ENCODE measurements at places on chromosomes 12 and 14.

- DNase-seq = no peak
Observed at GRCh38 chr14:77559381-77559780, 57.1 kb downstream of the SPTLC2 start.

DNA sequence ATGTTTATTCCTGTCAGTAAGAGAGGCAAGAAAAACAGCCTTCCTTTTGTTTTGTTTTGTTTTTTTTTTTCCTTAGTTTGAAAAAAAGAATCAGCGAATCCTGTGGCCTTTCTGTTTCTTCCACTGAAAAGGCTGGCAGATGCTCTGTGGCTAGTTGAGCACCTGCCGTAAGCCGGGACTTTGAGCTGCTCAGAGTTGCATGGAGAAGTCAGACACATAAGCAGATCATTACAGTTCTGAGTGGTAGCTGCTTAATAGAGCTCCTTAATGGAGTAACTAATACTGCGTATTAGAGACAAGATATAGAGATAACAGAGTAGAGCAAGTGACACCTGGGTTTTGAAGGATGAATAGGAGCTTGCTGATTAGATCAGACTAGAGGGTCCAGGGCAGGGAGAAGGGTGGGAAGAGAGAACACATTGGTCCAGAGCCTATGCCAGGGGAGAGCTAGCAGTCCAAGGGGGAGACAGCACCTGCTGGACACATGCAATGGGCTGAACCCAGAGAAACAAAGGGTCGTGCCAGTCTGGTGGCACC is 129.4 kb downstream of the TSPAN9 start:
- DNase-seq = no peak

DNA sequence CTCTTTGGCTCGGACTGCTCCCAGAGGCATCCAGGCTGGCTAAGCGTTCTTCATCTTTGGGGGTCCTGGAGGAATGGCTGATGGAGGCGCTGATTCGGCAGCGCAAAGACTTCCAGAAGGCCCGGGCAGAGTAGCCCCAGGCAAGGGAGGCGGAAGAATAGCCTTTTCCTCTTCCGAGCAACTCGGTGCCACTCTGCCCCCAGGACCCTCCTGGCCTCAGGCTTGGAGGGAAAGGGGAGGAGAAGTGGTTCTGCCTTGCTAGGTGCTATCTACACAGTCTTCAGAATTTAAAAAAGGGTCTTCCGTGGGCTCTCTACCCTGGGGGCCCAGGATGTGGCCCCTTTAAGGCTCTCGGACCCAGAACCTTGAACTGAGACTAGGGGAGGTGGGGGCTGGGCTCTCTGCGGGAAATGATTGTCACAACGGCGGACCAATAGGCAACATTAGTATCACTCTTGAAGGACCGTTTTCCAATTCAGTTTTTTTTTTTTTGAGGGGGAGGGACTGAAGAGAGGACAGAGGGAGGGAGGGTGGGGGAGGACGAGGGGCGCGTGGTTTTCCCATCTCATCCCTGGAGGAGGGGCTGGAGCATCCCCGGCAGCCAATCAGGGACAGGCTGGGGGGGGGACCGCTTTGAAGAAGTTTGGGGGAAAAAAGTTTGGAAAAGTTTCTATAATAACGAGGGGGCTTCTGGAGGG is at the start of gene NFATC4:
TSS of gene NFATC4 (plus strand) at position 671 of the 698 bp plus-strand sequence. CDS start 157 bp downstream, outside the sequence.
- DNase-seq = no peak

GRCh38 chr12:30913323-30913722 is 13.2 kb upstream of the TSPAN11 start:
- DNase-seq = no peak

GRCh38 chr12:23726646-23727045 is 222.8 kb downstream of the SOX5 start:
- DNase-seq = no peak

GRCh38 chr14:102192840-102193502 is 53.3 kb downstream of the WDR20 start:
- no peak for DNase-seq

- DNase-seq = peak; percentile 9
Observed at GRCh38 chr12:94725375-94726168, 75.2 kb upstream of the TMCC3 start.

- DNase-seq = no peak
Observed at GRCh38 chr12:110697236-110697635, 8.3 kb upstream of the HVCN1 start.

DNA sequence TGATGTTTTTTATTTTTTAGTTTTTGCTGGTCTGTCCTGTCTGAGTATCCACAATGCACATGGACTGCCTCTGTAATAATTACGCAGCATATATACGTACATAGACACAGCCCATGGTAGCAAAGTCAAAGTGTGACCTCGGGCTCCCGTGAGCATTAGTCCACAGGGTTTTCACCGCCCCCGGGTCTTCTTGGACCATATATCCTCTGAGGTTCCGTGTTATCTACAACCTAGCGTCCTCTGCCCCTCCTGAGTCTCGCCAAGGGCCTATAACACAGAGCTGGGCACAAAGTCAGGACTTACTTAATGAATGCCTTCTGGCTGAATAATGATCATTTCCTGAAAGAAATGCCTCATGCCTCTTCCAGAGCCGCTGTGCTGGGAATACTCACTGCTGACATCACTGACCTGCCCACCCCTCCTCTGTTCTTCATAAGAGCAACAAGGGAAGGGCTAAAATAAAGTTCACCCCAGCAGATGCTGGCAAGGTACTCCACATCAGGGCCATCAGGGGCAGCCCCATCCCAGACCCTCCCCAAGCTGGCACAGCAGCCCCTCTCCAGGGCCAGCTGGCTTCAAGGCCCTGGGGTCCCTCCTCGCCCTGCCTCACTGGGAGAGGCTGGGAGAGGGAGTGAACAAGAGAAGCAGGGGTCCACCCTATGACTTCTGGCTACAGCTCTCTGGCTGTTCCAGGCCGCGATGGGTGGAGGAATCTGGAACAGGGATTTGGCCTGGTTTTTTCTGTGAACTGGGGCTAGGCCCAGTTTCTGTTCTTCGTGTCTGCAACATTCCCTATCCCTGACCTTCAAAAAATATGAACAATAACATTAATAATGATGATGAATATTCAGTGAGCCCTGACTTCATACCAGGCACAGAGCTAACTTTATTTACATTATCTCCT is 7.9 kb downstream of the HDAC7 start:
- no peak for DNase-seq

- no peak for DNase-seq
Observed at GRCh38 chr14:61065656-61066055, 84.6 kb downstream of the SLC38A6 start.

DNA sequence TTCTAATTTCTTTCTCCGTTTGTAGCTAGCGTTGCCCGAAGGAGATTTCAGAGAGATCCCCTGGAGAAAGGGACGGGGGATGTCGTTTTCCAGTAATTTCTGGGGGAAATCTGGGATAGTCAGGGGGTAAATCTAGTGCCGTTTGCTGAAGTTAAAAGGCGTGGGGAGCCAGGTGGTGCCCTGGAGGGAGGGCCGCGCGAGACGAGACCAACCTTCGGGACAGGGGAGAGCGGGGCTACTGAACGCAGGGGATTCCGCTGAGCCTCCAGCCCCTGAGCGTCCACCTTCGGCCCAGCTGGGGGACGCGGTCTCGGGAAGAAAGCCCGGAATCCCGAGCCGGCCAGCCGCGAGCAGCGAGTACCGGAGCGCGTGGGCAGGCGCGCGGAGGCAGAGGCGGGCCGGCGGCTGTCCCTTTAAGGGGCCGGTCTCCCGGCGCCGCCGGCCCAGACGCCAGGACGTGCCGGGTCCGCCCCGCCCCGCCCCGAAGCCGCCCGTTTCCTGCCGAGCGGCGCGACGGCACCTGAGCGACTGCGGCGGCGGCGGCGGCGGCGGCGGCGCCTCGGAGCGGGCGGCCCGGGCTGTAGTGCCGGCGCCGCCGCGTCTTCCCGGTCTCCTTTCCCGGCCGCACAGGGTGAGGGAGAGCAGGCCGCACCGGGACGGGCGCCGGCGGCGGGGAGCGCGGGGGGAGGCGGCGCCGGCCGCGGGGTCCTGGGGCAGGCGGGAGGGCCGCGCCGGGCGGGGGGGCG is at the start of gene KTN1:
TSS of gene KTN1 (plus strand) at position 484 of the 746 bp plus-strand sequence. CDS start 31,842 bp downstream, outside the sequence.
- DNase-seq = peak; percentile 85

GRCh38 chr14:85439696-85440328 is 90.1 kb upstream of the FLRT2 start:
- no peak for DNase-seq

DNA sequence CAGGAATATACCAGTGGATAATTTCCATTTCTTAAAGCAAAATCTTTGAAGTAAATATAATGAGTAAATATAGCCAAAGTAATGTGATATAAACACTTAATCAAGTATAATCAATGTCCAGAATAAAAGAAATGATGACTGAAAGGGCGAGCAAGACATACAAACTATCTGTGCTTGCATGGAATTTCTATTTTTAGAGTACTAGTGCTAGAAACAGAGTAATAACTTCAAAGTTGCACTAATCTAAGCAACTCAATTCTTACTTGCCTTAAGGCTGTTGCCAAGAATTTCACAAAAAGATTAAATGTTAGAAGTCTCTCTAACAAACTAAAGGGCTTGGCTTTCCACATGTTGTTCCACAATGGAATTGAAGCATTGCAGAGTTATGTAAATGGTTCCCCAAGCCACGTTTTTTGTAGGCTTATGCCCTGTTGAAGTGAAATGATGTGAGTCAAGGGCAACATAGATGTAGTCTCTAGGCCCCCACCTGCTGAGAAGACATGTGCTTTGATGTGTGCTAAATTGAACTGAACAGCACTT is 175.0 kb upstream of the LMNTD1 start:
- DNase-seq = no peak

GRCh38 chr14:50677527-50678063 is 9.5 kb upstream of the SAV1 start:
- no peak for DNase-seq

DNA sequence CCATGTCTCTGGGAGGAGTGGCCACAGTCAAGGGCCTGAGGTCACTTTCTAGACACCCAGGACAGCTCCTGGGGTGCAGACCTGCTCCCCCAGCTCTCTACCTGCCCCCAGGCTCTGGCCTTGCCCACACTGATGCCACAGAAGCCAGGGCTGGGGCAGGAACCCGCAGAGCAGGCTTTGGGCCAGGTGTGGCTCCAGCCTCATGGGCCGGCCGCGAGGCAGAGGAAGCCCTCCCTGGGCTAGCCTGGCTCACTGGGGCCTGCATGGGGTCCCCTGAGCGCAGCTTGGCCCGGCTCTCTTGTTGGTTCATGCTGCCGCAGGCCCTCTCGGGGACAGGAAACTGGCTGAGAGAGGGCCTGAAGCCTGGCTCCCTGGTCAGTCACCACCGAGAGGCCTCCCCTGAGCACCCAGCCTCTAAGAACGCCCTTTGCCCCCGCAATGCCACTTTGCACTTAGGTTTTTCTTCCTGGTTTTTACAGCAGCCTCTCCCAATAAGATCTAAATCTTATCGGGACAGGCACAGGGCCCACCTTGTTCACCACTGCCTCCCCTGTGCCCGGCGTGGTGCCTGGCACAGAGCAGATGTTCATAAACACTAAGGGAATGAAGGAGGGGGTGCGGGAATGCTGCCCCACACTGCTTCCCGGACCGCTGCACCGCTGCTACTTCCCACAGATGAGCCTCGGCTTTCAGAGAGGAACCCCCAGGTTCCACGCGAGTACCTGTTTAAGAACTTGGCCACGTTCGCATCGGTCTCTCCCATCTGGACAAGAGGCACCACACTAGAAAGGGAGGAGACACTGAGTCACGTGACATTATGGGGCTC is 14.7 kb downstream of the MMAB start:
- DNase-seq = no peak

DNA sequence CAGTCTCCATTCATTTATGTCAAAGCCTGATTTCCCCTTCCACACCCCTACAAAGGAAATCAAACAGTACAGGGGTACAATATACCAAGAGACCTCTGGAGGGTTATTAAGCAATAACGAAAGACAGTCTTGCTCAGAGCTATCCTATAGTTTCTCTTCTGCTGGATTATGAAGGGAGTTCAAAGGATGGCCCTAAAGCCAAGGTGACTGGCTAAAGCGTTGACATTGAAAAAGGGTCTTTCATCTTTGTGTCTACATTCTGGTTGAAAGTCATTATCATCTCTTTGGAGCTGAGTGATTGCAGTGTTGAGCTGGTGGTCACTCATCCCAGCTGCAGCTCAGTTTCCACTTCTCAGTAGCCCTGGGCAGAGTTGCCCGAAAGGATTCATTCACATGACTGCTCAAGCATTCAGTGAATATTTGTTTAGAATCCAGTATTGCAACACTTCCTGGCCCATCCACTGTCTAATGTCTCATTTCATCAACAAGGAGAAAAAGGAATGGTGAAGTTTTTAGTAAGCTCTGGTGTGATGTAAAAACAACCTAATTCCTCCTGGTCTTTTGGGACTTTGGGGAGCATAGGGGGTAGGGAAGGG is 19.2 kb upstream of the TBX5 start:
- DNase-seq = no peak

- DNase-seq = peak; percentile 53
Observed at GRCh38 chr12:12349711-12350665, at the start of gene MANSC1. Gene MANSC1 (minus strand): TSS chr12:12350242. CDS start chr12:12343314, 6,928 bp downstream.

- DNase-seq = no peak
Observed at GRCh38 chr14:89215531-89215930, 201.5 kb downstream of the FOXN3 start.

DNA sequence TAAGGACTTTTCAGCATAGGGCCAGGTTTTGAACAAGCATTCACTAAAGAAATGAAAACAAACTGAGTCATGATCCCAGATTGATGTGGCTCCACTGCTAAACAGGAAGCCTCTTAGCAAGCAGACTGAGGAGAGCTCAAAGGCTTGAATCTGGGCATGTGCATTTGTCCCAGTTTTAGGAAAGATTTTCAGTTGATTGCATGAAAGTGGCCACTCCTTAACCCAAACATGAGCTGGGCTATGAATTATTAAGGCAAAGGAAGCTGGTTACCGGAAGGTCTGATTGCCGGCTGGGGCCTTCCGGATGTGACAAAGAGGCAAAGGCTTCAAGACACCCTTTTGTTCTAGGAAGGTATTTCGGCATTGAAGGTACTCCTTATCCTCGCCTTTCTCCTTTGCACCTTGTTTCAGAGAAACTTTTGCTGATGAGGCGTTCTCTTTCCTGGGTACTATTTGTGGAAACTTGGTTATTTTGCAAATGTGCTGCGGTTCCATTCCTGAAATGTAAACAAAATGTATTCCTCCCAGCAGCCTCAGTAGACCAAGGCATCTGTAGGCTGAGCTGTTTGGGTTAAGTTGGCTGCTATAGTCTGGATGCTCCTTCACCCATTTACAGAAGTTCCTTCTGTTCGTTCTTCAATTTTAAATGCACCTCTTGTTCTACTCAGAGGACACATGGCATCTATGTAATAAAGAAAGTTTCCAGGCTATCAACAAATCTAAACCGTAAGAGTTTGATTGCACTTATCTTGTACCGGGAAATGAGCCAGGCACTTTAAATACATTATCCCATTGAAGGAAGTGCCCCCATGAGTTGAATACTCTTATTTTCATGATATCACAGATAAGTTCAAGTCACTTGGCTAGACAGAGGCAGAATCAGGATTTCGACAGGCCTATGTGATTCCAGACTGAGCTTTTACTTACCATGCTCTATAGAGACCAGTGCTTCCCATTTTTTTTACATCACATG is 115.6 kb upstream of the METAP2 start:
- no peak for DNase-seq

DNA sequence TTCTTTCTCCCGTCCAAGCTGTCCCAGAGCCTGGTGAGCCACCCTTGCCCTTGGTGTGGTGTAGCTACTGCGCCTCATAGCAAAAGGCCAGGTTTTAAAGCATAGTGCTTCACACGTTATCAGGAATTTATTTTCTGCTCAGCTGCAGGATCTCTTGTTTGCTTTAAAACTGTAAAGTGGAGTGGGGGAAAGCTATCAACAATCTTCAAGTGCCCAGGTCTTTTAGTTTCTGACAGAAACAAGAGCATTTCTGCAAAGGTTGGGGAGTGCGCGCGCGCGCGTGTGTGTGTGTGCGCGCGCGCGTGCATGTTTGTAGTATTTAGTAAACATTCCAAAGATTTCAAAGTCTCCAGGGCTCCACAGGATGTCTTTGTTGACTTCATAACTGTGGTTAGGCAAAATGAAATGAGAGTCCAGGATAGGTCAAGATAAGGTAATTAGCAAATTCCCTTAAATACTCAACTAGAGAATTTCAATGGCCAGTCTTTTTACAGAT is 45.5 kb downstream of the EML1 start:
- no peak for DNase-seq
